ENCODE measurements at places on chromosomes 11 and 22. TPM values are rescaled to one million over a fixed set of nuclear protein-coding genes. Genes with fewer than 3 reads are reported as not detected.

DNA sequence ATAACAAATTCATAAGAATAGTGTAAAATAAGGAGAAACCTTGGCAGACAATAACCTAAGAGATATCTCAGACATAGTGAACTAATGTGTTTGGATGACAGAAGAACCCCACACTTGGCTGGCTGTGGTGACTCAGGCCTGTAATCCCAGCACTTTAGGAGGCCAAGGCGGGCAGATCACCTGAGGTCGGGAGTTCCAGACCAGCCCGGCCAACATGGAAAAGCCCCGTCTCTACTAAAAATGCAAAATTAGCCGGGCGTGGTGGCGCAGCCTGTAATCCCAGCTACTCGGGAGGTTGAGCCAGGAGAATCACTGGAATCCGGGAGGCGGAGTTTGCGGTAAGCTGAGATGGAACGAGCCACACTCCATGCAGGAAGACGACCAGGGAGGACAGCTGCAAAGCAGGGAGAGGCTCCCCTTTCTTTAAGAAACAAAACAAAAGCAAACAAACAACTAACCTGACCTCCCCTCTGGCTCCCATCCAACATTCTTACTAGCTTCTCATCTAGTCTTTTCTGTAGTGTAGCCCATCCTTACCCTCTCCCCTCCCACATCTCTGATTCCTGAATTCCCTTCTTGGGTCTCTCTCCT is 84.2 kb downstream of the ZNF280B start:
- DNase-seq = no peak

DNA sequence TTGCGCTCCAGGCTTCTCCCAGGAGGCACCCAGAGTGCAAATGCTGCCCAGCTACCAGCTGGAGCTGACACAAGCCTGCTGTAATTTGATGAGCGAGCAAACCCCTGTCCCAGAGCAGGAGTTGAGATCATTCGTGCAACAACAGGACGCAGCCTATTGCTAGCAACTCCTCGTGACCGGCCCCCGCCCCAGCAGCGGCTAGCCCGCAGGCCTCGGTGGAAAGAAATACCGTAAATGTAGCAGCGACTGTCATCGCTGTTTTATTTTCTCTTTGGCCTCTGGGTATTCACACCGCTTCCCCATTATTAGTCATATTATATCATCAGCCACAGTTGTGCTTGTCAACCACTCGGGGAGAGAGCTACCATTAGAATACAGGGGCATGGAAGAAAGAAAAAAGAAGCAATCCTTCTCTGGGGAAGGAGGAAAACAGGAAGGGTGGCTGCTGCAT is 59.2 kb upstream of the ATXN10 start:
- DNase-seq = no peak

- DNase-seq = no peak
These were observed 65.1 kb downstream of the USP35 start for GRCh38 chr11:78253797-78254196.

- no peak for DNase-seq
These were observed 84.5 kb downstream of the ISX start for GRCh38 chr22:35150183-35151107.

DNA sequence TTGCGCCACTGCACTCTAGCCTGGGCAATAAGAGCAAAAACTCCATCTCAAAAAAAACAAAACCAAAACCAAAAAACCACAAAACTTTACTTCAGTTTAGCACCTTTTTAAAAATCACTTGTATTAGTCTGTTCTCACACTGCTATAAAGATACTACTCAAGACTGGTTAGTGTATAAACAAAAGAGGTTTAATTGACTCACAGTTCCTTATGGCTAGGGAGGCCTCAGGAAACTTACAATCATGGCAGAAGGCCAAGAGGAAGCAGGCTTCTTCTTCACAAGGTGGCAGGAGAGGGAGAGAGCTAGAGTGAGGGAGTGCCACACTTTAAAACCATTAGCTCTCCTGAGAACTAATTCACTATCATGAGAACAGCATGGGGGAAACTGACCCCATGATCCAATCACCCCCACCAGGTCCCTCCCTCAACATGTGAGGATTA is 261.3 kb downstream of the TMEM135 start:
- no peak for DNase-seq

- peak; percentile 43 for DNase-seq
These were observed at the start of gene TCF20 for GRCh38 chr22:42270510-42271190. Gene TCF20 (minus strand): TSS chr22:42270653. CDS start chr22:42215305, 55,348 bp downstream.

DNA sequence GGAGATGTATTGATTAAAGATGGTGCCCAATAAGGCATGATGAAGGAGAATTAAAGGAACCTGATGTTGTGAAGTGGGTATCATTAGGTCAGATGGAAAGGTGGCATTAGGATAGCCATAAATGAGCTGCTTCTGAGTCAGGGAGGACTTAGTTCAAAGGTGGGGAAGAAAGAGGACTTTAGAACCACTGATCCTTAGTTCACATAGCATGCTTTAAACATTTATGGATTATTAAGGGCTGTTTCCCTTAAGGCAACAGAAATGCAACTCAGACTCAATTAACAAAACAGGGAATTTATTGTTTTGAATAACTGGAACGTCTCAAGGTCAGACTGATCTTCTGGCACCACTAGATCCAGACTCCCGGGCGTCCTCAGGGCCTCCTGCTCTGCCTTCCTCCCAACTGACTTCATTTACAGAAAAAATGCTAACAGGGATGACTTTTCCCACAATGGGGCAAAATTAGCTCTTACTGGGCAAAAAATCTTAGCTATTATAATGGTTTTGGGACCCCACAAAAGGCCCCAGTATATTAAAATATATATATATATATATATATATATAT is 1526.0 kb downstream of the TBC1D22A start:
- DNase-seq = no peak

- no peak for DNase-seq
These were observed 269.9 kb upstream of the SORL1-AS1 start for GRCh38 chr11:121722431-121723245.

- DNase-seq = no peak
These were observed 49.0 kb downstream of the ARHGAP42 start for GRCh38 chr11:100735949-100736675.

DNA sequence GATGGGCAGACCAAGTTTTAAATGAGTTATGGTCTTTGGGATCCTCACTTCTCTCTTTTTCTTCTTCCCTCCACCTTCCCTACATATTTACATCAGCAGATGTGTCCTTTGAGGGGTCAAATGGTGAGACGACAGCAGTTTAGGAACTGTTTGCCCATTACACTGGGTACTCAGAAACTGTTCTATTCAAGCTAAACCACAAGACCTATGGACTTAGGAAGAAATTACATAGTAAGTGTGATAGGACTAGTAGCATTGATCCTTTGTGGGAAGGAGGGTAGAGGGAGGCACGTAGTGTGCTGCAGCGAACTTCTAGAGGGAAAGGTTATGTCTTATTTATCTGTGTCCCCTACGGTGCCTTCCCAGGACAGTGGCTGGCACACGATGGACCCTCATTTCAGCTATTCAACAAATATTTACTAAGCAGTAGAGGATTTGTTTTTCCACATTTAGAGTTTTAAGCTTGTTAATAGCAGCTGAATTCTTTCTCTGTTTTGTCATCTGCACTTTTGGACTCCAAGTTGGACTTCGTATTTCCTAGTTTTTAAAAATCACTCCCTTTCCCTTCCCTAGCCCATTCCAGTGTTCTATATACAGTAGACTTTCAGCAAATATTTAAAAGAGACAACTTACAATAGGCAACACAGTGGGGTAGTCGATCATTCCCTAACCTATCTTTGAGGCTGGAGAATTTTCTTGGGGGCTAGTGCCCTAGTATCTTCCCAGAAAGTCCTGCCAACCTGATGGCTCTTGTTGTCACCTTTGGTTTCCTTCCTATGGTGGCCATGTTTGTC is 13.9 kb downstream of the FZD4 start:
- DNase-seq = no peak

DNA sequence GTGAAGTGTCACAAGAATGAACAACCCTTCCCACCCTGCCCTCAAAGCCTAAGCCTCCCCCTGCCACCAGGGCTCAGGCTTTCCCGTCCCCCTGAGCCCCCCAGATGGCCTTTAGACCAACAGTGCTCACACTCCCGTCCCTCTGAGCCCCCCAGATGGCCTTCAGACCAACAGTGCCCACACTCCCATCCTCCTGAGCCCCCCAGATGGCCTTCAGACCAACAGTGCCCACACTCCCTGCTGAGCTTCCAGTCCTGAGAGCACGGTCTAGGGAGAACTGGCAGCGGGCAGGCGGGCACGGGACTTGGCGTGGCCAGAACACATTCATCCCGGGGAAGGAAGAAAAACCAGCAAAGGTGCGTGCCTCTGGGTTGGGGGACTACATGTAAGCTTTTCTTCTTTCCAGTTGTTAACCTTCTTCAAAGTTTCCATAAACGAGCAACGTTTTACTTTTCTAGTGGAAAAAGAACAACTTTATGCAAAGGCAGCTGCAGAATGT is 2.5 kb downstream of the MRGPRG start:
- DNase-seq = no peak

- DNase-seq = no peak
These were observed 7.5 kb upstream of the GGA1 start for GRCh38 chr22:37601203-37601539.

The PANX3 gene
- total RNA-seq = not detected

The CCDC81 gene
- not detected for total RNA-seq

The NXPE4 gene
- total RNA-seq = not detected

The OR51B2 gene
- total RNA-seq = 1.1 TPM

The SLC22A9 gene
- not detected for total RNA-seq

The LRRC51 gene
- 6.2 TPM for total RNA-seq

The TSGA10IP gene
- total RNA-seq = 0.24 TPM
